Left kidney (tissue), 8 donors: ENCODE measurements at places on chromosomes 1 and 21. TPM values are rescaled to one million over a fixed set of nuclear protein-coding genes. Genes with fewer than 3 reads are reported as not detected.

- no peak for DNase-seq
These were observed 547.3 kb upstream of the PLXNA2 start for GRCh38 chr1:208791456-208791855.

Gene WNT2B
- polyA plus RNA-seq: 4.5 TPM

GRCh38 chr1:27033043-27033746, 20.5 kb upstream of the TENT5B start:
- no peak for DNase-seq

GRCh38 chr1:207412845-207413244, 41.3 kb upstream of the CR2 start:
- no peak for DNase-seq

Gene CORT
- 2.6 TPM for polyA plus RNA-seq

DNA sequence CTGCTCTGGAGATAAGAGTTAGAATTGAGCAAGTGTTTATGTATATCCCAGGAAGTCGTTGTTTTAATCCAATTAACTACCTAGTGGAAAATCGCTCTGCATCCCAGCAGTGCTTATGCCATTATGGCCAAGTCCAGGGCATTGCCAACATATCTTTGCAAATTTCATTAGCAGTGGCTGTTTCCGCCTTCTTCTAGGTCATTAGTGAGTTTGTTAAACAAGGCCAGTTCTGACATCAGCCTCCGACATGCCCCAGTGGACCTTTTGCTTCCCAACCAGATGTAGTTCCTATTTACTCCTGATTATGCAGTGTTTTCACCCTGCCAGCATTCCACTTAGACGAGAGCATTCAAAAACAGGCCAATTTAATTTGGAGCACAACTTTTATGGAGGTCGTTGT, 106.8 kb upstream of the FAM78B start:
- DNase-seq: no peak

- DNase-seq: no peak
These were observed 120.9 kb downstream of the EDEM3 start for GRCh38 chr1:184633785-184634184.

Gene TPRG1L
- 40.4 TPM for polyA plus RNA-seq

GRCh38 chr1:30744060-30744756, 13.4 kb downstream of the LAPTM5 start:
- no peak for DNase-seq

- DNase-seq: no peak
These were observed 47.9 kb downstream of the SMYD3 start for GRCh38 chr1:246459221-246459620.

Gene COL11A1
- 6.9 TPM for polyA plus RNA-seq

DNA sequence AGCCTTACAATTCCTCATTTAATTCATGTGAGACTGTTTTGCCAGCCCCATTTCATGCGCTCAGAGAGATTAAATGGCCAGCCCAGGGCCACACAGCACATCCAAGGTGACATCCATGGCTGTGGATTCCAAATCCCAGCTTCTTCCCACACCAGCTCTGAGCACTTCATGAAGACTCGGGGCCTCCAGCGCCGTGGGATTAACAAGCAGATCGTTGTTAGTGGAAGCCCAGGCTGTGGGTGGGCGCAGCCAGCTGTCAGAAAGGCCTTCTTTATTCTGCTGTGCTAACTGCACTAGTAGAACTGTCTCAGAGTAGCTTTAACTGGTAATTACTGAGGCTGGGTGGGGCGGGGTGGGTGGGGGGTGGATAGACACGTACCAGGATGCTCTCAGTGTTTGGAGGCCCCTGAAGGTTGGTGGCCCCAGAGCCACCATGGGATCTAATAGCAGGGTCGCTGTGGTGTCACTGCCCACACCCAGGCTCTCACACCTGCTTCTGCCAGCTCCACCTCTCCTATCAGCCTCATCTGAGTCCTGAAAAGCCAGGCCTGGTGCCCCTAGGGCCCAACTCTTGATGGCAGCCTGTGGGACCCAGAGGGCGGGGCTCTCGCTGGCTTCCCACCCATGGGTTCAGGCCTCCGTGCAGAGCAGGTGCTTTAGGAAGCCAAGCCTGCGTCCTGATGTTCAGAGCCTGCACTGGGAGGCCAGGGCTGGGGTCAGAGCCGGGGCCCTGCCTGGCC, 3.4 kb downstream of the BMP8A start:
- no peak for DNase-seq

Gene C1orf56
- polyA plus RNA-seq: 10.0 TPM

- no peak for DNase-seq
These were observed 4.7 kb downstream of the S100A2 start for GRCh38 chr1:153560771-153561465.

Gene HES3
- not detected for polyA plus RNA-seq

GRCh38 chr1:111599781-111600693, 19.6 kb upstream of the RAP1A start:
- no peak for DNase-seq

- DNase-seq: no peak
These were observed 96.3 kb downstream of the BCAR3 start for GRCh38 chr1:93585059-93585966.

Gene HES5
- not detected for polyA plus RNA-seq

DNA sequence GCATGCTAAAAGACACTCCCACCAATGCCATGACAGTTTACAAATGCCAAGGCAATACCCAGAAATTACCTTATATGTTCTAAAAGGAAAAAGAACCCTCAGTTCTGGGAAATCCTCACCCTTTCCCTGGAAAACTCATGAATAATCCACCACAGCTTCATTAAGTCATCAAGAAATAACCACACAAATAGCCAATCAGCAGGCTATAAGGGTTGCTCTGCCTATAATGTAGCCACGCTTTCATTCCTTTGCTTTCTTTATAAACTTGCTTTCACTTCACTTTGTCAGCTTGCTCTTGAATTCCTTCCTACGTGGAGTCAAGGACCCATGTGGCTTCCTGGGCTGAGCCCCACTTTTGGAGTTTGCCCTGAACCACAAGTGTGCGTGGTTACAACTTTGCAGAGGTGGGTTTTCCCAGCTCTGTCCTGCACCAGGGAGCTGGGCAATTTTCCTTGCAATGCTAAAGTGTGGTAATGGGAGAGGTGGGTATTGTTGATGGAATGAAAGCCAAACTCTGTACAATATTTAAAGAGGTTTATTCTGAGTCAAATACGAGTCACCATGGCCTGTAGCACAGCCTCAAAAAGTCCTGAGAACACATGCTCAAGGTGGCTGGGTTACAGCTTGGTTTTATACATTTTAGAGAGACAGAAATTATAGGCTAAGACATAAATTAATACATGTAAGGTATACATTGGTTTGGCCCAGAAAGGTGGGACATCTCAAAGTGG, 42.2 kb upstream of the COG2 start:
- DNase-seq: no peak

- DNase-seq: no peak
These were observed 72.4 kb downstream of the ITPKB start for GRCh38 chr1:226666692-226667091.

Gene MTMR11
- 35.7 TPM for polyA plus RNA-seq

DNA sequence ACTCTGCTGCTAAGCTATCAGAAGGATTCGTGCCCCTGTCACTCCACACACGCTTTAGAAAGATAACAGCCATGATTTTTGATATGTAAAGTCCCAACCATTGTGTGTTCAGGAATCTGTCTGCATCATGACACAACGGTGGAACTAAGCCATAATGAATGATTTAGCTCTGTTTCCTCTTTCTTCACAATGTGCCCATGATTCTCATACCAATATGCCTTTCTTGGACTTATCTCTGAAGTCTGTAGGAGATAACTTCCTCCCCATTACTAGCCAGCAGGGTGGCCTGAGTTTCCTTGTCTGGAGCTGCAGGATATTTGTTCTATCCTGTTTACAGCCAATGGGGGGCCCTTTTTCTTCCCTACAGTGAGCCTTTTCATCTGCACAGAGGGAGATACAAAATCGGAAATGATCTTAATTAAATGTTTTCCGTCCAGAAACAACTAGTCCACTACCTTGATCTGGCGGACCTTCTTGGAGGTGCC, 511.7 kb downstream of the USP25 start:
- DNase-seq: no peak

DNA sequence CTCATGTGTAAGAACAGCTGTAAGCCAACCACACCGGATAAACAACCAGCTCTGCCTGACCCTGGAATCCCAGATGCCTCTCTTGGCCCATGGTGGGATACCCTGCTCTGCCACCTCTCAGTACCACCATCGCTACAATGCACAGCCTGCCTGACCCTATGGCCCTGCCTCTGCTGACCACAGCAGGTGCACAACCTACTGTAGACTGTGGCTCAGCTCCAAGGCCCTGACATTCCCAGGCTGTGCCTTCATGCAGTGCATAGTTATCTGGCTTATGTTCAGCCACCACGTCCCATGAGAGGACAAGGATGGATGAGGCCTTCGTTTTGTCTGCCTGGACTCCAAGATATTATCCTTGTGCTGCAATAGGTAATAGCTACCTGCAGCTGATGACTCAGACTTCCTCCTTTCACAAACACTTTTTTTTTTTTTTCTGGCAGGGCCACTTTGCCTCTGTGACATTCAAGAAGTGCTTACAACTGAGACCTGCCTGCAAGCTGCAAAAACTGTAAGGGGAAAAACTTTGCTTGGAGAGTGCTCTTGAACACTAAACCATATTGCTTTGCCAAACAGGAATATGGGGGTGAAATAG, 177.7 kb downstream of the URB2 start:
- no peak for DNase-seq

DNA sequence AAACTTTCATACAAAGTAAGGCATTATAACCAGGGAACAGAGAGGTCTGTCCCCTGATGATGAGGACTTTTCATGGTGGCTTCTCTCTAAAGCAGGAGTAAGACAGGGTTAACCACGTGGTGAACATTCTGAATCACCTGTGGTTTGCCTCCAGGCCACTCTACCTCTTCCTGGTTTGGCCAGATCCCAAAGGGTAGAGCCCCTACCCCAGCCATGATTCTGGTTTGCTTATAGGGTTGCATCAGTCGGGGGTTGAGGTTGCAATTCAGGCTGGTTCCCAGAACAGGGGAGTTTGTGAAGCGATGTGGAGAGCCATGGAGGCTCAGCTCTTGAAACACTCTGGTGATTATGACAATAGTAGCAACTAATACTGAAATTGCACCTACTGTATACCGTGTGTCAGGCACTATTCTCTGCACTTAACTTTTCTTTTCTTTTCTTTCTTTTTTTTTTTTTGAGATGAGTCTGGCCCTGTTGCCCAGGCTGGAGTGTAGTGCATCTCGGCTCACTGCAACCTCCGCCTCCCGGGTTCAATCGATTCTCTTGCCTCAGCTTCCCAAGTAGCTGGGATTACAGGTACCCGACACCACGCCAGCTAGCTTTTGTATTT, 8.3 kb downstream of the CNR2 start:
- no peak for DNase-seq

Gene CLDN17
- not detected for polyA plus RNA-seq

Gene S100A7A
- not detected for polyA plus RNA-seq

Gene CD244
- 0.15 TPM for polyA plus RNA-seq

- DNase-seq: no peak
These were observed 10.6 kb downstream of the MAP3K21 start for GRCh38 chr1:233338102-233338501.

- DNase-seq: no peak
These were observed 31.4 kb upstream of the DENND1B start for GRCh38 chr1:197806718-197807117.

Gene HYI
- 35.4 TPM for polyA plus RNA-seq

Gene SH3D21
- polyA plus RNA-seq: 31.2 TPM

DNA sequence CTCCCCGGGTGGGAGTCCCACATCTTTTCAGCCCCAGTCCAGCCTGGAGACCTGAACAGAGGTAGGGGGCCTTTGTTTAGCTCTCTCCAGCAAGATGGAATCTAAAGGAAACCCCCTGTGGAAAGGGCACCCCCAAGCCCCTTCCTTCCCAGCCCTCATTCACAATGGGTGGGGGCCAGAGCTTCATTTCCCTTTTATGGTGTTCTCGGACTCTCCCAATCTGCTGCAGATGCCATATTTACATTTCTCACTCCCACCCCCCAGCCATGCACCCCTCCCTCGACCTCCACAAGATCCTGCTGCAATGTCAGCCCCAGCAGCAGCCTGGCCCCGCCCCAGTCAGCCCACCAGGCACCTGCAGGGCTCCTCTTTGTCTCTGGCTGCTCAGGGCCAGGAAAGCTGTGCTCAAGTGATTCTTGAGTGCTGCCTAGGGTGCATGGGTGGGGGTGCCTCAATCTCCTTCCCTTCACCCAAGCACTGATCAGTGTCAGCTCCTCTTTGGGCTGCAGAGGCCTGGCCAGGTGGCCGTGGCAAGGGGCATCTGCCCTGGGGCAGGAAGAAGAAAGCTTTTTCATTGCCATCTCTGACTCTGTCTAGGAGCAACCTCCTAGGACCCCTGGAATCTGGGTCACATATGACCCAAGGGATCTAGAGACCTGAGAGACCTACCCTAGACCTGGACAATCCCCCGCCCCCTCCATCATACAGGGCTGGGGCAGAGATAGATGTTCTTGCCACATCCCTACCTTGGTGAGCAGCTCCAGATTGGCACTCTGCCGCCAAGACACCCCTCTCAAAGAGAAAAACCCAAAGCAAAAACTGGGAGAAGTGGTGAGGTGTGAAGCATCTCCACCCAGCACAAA, 1.7 kb downstream of the KIF21B start:
- no peak for DNase-seq

DNA sequence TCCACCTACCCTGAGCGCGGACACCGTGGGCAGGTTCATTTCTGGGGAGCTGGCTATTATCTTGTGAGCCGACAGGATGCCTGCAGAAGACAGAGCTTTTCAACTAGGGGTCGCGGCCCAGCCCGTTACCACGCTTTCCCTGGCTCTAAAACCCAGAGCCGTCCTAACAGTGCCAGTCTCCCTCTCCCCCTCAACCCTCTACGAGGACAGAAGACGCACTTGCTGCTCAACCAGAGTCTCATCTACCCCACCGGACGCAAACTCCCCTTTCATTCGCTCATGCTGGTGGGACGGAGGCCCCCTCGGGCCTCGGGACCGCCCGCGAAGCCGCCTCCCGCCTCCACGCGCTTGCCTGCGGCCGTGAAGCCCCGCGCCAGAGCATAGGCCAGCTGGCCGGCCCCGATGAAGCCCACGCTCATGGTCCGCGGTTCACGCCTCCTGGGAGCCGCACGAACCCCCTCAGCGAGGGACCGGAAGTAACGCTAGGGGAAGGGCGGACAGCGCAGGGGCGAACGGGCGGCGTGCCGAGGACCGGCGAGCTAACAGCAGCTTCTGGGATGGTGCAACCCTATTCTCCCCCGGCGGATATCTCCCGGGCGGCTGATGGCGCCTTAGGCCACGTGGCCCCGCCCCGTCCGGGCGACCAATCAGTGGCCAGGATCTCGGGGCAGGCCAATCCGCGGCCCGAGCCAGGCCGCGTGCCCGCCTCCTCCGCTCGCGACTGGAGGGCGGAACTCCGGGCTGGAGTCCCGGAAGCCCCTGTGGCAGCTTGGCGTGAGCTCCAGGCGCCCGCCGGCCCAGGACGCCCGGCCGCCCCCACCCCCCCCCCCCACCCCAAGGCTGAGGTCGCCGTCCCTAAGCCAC, at the start of gene PYCR2:
Gene PYCR2 (minus strand): TSS at position 559 of the 864 bp plus-strand sequence. CDS start 140 bp downstream, at position 419.
- peak; percentile 92 for DNase-seq

GRCh38 chr1:160166166-160166868, 14.9 kb downstream of the ATP1A4 start:
- no peak for DNase-seq

Gene NGF
- polyA plus RNA-seq: 1.8 TPM

GRCh38 chr21:18970941-18971340, 567.4 kb upstream of the TMPRSS15 start:
- no peak for DNase-seq
